ENCODE measurements at places on chromosomes 1 and 21. TPM values are rescaled to one million over a fixed set of nuclear protein-coding genes. Genes with fewer than 3 reads are reported as not detected.

- no peak for DNase-seq
These were observed 287.9 kb downstream of the LTN1 start for GRCh38 chr21:28704746-28705145.

DNASE2B gene
- not detected for total RNA-seq

- DNase-seq: no peak
These were observed 132.9 kb downstream of the SYF2 start for GRCh38 chr1:25099343-25099951.

ATAD3C gene
- total RNA-seq: 3.1 TPM

- DNase-seq: no peak
These were observed 23.1 kb downstream of the SNAP47 start for GRCh38 chr1:227758366-227758765.

DNA sequence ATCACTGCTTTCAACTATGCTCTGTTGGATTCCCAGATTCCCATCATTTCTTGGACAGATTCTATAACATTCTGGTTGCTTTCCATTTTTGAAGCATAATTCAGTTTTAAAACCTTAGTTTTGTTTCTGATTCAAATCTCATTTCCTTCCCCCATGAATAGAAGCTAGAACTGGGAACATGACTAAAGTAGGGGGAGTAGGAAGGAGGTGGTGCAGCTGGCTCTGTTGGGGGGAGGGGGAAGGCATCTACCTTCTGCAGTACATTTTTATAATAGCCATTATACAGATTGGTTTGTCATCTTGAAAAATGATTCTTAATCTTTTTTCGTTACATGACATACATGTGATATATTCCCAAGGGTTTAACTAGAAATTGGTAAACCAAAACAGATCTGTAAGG, 48.1 kb downstream of the SMG7 start:
- no peak for DNase-seq

- DNase-seq: no peak
These were observed 126.1 kb downstream of the GDAP2 start for GRCh38 chr1:117803318-117803717.

- no peak for DNase-seq
These were observed 3.7 kb downstream of the CASQ1 start for GRCh38 chr1:160193832-160194736.

DNA sequence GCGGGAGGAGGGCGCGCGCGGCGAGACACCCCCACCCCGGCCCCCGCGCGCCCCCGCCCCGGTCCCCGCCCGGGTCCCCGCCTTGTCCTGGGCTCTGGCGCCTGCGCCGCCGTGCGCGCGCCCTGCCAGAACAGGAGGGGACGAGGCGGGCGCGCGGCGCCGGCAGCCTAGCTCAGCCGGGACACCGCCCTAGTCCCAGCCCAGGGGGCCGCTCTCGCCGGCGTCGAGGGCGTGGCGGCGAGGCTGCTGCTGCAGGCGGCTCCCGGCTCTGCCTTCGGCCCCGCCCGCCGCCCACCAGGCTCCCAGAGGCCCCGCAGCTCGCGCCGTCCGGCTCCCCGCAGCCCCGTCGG, at the start of gene RCAN3:
RCAN3 (plus strand) TSS at position 128 of the 350 bp plus-strand sequence. CDS start 11,537 bp downstream, outside the sequence.
- DNase-seq: peak; percentile 89

GRCh38 chr1:185933580-185933979, 199.4 kb downstream of the HMCN1 start:
- DNase-seq: no peak

- DNase-seq: peak; percentile 56
These were observed 487.3 kb upstream of the PTBP2 start for GRCh38 chr1:96234299-96234698.

DNA sequence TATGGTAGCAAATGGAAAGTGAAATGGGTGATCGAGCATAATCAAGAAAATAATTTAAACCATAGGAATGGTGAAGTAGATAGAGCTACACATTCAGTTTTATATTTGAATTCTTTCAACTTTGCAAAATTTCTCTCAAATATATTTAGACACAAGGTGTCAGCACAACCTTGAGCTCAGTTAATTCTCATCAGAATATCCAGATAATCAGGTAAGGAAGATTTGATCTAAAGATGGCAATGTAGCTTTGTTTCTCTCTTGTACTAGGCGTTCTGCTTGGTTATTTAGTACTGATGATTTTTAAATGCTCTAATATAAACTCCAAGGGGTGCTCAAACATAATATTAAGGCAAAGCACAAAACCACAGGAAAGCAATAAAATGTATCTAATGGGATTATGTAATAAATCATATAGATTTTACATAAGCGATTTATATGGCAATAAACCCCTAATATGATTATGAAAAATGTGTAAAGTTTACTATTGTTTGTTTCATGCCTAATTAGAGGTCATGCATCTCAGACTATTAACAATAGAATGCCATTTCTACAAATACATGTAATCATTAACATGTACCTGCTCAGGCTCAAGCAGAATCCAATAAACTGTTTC, 32.4 kb upstream of the SERTAD4 start:
- peak; percentile 2 for DNase-seq

GRCh38 chr1:245016700-245017099, 138.1 kb upstream of the KIF26B start:
- no peak for DNase-seq

DNA sequence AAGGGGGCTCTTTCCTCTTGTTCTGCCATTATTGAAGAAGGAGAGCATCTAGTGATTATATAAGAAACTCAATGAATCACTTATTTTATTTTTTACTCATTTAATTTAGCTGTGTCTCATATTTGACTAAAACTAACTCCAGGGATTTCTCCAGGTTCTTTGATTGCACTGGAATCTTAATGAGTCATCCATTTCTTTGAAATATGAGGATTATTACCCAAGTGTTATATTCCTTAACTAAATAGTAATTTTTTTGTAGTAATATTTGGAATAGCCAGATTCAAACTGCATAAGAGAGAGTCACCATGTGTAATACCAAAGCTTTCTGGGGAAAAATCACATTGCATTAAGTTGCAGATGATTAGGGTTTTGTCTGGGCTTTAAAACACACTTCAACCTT, 59.5 kb downstream of the NTMT2 start:
- no peak for DNase-seq

DNA sequence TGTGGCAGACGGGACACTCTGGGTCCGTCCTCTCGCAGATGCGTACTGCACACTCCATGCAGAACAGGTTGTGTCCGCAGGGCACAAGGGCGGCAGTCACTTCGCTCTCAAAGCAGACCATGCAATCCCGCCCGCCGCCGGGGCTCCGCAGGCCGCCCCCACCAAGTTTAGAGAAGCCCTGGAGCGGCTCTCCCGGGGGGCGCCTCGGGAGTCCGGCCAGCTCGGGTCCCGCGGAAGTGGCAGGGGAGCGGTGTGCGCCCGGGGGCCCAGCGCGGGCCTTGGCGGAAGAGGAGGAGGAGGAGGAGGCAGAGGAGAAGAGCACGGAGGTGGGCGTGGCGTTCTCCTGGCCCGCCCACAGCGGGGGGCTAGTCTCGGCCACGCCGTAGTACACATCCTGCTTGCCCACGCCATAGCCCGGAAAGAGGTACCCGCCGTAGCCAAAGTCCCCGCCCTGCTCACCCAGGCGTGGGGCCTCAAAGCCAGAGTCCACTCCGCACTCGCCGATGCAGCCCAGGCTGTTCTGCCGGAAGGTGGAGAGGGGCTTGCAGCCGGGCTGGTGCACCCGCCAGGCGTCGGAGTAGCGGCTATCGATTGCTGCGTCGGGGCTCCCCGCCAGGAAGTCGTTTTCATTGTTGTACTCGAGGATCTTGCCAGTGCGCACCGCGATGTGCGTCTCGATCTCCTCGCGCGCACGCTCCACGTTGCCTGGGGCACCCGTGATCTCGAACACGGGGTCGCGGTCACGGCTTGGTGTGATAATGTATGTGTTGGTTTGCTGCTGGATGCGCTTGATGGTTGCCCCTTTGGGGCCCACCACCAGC, 5.4 kb downstream of the MEX3A start:
- DNase-seq: no peak

FOXD3 gene
- total RNA-seq: not detected

C1orf115 gene
- total RNA-seq: 0.60 TPM

CR1L gene
- total RNA-seq: not detected

- DNase-seq: no peak
These were observed 46.9 kb downstream of the CR1L start for GRCh38 chr1:207691841-207692240.

ATP1A4 gene
- not detected for total RNA-seq

DNA sequence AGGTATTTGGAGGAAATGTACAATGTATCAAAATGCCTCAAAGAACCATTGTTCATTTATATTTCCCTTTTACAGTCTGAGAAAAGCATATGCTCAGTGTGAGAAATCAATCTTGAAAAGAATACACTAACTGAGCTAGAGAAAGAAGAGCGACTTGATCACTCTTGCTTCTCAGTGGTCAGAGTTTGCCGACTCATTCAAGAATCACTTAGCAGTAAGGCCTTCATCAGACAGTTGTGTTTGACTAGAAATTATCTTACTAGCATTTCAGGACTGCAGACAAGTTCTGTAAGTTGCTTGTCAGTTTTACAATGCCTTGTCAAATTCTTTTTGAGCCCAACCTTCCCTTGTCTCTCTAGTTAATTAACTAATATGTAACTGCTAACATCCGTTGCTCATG, 12.9 kb downstream of the RGS18 start:
- DNase-seq: no peak

- DNase-seq: peak; percentile 66
These were observed 436.4 kb downstream of the PLA2G4A start for GRCh38 chr1:187264995-187265602.

All from HT-29 (cell line).